ENCODE measurements at places on chromosomes 4 and X. TPM values are rescaled to one million over a fixed set of nuclear protein-coding genes. Genes with fewer than 3 reads are reported as not detected.

DNA sequence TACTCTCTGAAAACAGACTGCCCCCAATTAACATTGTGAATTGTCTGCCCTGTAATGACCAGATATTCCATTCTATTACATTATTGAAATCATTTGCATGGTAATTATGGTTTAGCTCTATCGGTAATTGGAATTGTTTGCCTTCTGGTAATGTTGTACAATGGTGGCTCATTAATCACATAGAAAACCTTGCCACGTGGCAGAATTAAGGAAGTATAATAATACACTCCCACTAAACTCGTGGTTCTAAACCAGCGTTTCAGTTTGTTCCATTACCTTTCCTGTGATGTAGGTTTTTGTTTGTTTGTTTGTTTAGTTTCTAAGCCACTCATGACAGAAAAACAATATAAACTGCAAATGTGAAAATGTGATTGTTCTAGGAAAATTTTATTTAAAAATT, 45.1 kb upstream of the TAPT1 start:
- DNase-seq, result no peak

GRCh38 chrX:11351375-11352295, 58.4 kb downstream of the AMELX start:
- peak; percentile 20 for DNase-seq

GRCh38 chr4:17033768-17034181, 135.3 kb upstream of the LDB2 start:
- no peak for DNase-seq

- DNase-seq, result peak; percentile 62
These were observed 29.3 kb downstream of the ZNF827 start for GRCh38 chr4:145909281-145909715.

DNA sequence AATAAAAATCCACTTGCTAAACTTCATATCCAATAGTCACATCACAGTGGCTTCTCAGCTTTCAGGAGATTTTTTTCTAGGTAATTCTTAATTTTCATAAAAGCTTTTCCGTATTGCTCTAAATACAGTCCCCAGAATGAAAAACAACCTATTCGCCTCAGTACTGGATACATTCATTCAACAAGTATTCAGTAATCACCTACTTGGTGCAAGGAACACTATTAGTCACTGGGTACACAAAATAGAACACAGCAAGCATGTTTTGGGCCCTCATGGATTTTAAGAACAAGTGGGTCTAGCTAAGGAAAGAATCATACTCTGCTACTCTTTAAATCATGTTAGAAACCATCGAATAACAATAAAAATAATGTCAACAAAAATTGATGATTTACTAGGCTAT, 2.8 kb upstream of the BEX3 start:
- DNase-seq, result no peak

RAB41 gene
- 1.3 TPM for total RNA-seq

DNA sequence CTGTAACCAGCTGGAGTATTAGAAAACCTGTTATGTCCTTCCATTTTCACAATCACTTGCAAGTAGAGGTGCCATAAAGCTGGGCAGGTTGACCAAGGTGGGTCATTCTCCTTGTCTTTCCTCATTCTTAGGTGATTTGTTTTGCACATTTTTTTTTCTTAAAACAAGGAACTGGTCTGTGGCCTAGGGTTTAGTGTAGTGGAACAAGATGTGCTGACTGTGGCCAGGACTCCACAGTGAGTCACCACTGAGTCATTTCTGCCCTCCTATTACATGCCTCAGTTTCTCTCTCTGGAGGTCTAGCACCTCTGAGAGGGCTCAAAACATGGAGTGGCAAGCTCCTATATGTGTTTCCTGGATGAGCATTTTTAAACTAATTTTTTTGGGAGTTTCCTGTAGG, 355.9 kb downstream of the GPM6A start:
- DNase-seq, result no peak

DNA sequence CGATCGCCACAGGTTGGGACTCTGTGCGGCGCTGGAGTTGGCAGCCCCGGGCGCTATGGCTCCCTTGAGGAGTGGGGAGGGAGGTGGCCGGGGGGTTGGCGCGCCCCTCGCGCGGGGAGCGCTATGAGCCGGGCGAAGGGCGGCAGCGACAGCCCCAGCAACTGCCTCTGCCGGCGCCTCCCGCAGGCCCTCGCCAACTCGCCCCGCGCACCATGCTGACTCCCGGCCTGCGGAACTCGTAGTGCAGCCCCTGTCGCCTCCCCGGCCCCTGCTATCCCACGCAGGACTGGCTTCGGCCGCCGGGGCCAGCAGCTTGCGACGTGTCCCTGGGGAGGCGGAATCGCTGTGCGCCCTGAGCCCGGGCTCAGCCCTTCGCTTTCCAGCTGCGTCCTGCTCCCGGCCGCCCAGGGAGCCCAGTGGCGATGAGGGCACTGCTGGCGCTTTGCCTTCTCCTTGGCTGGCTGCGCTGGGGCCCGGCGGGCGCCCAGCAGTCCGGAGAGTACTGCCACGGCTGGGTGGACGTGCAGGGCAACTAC, 415 bp downstream of the SHISA3 start:
- DNase-seq, result no peak

PHEX gene
- total RNA-seq, result 0.34 TPM

CHRNA9 gene
- total RNA-seq, result not detected

GRCh38 chr4:167100120-167100519, 134.2 kb downstream of the SPOCK3 start:
- peak; percentile 15 for DNase-seq

STARD8 gene
- total RNA-seq, result 5.6 TPM

NALF2 gene
- total RNA-seq, result 2.1 TPM

DNA sequence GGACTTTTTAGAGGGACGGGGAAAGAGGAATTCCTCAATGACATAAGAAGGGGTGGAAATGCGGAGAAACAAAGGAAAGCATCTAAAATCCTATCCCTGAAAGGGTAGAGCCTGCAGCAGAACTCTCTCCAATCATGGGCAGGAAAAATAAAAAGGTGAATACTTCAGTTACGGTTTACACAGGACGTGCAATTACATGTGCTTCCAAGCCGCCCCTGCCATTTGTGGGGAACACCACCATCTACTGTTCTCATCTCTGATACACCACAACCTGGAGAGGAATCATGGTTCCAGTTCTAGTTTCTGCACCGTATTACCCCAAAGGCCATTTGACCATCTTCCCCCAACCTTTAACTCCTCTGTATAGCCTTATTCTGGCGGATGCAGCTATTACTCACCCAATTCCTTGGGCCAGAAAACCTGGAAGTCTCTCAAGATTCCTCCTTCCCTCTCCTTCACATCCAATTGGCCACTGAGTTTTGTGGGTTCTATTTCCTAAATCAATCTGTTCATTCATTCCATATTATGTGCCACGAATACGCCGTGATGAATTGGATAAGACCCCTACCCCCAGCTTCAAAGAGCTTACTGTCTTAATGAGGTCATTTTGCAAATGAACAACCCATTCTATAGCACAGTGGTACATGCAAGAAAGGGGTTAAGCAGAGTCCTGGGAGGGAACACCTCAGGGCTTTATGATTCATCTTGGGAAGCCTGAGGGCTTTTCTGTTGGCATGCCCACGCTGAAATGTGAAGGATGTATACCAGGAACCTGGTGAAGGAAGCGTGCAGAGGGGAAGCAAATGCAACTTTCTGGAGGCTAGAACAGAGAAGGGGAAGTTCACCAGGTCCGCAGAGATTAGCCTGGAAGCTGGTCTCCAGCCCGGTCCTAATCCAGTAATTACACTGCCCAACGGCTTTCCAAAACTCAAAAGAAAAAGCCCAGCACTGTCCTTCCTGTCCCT, 1.4 kb upstream of the MSL3 start:
- no peak for DNase-seq

TMEM255A gene
- total RNA-seq, result 0.18 TPM

GRCh38 chr4:139374251-139374650, 72.0 kb upstream of the NDUFC1 start:
- DNase-seq, result no peak

GRCh38 chrX:68895341-68895755, 66.5 kb downstream of the EFNB1 start:
- peak; percentile 35 for DNase-seq

DNA sequence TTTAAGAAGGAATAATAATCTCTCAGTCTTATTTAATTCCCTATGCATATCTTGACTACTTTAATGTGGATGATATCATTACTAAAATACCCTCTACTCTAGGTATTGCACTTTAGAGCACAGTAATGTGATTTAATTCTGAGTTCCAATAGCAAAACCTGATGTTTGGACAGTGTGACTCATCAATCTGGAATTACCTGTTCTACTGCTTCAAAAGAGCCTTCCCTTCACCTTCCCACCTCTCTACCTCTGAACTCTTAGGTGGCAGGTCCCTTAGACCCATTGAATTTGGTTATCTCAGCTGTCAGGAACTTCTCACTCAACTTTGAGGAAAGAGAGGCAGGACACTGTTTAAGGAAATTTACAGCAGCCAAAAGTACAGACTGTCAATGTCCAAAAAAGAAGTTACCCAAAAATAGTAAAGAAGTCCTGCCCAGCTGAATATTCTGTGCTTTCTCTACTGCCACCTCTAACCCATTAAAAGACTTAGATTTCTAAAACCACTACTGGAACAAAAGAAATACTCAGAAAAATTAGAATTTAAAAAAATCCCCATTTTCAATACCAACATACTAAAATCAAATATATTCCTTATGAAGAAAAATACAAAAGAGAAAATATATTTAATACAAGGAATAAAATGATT, 123.1 kb upstream of the GPM6A start:
- no peak for DNase-seq

NXF2 gene
- total RNA-seq, result 8.7 TPM

H2BW1 gene
- not detected for total RNA-seq

ZRSR2 gene
- 6.2 TPM for total RNA-seq

DNA sequence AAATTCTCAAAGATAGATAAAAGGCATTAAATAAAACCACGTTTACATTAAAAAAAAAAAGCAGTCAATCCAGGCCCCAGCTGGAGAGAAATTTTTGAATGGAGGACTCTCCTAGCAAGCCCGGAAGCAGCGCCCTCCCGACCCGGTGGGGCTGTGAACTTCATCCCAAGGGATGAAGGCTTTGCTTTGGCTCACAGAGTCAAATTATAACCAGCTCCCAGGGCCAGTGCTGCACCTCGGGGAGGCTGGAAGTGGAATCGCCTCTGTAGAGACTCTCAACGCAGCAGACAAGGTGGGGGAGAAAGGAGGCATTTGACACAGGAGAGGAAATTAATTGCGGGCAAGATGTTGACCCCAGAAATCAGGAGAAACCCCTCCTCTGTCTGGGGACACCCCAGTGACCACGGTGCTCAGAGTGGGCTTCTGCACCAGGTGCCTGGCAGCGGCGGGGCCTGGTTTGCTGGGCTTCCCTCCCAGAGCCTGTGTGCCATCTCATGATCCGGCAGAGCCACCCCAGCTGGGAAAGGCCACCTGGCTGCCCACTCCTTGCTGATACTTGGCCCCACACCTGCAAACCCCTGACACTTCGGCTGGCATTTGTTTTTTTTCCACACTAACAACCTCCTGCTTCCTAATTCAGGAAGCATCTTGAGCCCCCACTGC, 71.7 kb downstream of the ABLIM2 start:
- DNase-seq, result no peak

HAND2 gene
- total RNA-seq, result 7.5 TPM

DNA sequence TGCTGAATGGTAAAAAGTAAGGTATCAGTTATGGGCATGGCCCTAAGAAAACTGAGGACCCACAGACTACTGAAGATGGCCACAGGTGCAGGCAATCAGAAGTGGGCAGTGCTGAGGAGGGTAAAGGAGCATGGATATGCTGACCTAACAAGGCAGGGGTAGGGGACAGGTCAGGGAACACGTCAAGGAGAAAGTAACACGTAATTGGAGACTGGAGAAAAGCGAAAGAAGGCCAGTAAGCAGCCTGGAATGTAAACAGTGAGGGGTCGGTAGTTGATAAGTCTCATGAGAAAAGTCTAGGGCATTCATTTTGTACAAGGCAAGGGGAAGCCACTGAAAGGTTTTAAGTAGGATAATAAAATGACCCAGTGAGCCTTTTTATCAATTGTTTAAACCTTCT, 153.3 kb downstream of the PRDM5 start:
- DNase-seq, result no peak

DNA sequence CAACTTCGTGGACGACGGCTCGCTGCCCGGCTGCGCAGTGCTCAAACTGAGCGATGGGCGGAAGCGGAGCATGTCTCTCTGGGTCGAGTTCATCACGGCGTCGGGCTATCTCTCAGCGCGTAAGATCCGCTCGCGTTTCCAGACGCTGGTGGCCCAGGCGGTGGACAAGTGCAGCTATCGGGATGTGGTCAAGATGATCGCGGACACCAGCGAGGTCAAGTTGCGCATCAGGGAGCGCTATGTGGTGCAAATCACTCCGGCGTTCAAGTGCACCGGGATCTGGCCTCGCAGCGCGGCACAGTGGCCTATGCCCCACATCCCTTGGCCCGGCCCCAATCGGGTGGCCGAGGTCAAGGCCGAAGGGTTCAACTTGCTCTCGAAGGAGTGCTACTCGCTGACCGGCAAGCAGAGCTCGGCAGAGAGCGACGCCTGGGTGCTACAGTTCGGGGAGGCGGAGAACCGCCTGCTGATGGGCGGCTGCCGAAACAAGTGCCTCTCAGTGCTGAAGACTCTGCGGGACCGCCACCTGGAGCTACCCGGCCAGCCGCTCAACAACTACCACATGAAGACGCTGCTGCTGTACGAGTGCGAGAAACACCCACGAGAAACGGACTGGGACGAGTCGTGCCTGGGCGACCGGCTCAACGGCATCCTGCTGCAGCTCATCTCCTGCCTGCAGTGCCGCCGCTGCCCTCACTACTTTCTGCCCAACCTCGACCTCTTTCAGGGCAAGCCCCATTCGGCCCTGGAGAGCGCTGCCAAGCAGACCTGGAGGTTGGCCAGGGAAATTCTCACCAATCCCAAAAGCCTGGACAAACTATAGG, 1.5 kb downstream of the MAB21L2 start:
- no peak for DNase-seq

MAOB gene
- 33.5 TPM for total RNA-seq

GRCh38 chr4:110414561-110414920, 61.4 kb upstream of the ENPEP start:
- DNase-seq, result no peak

- DNase-seq, result no peak
These were observed 587.3 kb downstream of the TMA16 start for GRCh38 chr4:164081801-164082200.

SYP gene
- total RNA-seq, result 0.55 TPM

GRCh38 chrX:16718824-16719333, 533 bp upstream of the SYAP1 start:
- DNase-seq, result no peak

CAPN6 gene
- total RNA-seq, result 0.50 TPM

- peak; percentile 4 for DNase-seq
These were observed 26.6 kb downstream of the PLAC1 start for GRCh38 chrX:134631426-134632346.

DNA sequence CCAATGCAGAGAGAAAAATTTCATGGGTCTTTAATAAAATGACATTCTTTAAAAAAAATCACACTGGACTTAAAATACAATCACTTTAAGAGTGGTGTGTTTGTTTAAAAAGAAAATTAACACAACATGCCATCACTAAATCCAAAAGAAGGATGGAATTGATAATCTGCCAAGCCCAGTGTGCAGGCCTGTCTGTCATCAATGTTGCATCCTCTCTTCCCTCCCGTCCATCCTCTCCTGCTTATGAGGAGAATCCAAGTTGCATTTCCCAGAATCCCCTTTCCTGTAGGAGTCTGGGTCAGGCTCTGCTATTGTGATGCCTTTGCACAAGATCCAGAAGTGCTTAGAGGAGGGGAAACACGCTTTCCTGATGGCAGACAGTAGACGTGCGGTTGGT, 169.4 kb downstream of the MID1 start:
- DNase-seq, result no peak

- DNase-seq, result no peak
These were observed 94.0 kb downstream of the COL4A6 start for GRCh38 chrX:108344216-108344615.

- no peak for DNase-seq
These were observed 46.2 kb downstream of the DIPK2B start for GRCh38 chrX:45154462-45154861.
